Non-pigmented ciliary epithelial cell (primary cell): ENCODE measurements at places on chromosomes 7 and 10.

DNA sequence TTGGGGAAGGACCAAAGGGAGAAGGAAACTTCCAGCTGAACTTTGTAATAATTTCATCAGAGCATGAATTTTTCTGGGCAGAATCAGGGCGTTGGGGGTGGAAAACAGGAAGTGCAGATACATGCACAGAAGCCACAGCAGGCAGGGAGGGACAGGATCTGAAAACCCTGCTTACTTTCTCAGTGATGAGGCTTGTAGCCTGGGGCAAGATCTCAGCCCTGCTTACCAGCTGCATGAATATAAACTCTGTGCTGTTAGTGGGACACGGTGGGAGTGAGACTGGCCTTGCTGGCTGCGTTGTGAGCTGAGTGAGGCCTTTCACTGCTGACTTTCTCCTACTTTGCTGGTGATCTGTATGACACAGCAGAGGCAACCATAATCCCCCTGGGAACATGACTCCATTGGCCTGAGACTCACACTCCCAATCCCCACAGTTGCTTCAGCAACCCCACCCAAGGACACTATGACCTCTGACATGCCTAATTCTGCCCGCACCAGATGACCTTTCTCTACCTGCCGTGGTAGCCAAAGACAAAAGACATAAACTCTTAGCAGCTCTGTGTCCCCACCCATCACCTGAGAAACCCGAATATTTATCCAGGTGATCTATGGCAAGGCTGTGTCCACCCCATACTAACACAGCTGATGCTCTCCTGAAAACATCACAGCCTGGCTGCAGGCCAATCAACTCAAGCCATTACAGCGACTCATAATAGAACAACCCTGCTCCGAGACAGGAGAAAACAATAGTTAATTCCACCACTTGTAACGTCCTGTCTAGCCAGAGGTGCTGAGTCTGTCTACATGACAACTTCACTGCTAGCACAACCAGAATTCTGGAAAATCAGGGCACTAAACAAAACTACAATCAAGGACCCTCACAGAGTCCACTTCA is 190.7 kb upstream of the CHRM2 start:
- DNase-seq: peak; percentile 11

DNA sequence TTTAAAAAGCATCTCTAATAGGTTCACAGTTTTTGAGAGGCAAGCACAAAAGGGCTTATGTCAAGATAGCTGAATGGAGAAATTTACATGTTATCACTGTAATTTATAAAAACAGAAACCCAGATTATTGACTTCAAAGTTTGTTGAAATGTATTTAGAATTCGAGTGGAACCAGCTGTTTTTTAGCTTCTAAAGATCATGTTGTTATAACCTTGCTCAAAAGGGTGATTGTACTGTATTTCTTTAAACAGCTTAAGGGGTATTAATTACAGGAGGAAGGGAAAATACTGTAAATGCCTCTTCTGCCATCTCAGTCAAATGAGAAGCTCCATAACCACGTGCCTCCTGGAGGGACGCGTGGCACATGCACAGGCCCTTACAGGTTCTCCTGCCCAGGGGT is 156.2 kb upstream of the MGMT start:
- DNase-seq: no peak

GRCh38 chr7:74453322-74454011 is at the start of gene GTF2IRD1:
Gene GTF2IRD1, plus strand, starts transcription at chr7:74453906. Its CDS starts 54,175 bp downstream, at chr7:74508081.
- no peak for DNase-seq

DNA sequence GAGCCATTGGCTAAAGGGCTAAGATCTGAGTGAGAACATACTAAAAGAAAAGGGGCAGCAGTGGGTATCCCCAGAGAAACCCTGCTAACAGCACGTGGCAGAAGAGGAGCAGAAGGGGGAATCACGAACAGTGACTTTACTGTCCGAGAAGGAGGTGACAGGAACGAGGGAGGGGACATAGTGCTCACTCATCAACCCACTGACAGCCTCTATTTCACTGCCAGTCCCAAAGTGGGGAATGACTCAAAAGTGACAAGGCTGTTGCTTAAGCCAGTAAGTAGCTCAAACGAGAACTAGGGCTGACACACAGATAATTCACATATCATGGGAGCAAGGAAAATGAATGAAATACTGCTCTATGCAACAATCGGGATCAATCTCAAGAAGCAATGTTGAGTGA is 92.7 kb downstream of the RSU1 start:
- DNase-seq: no peak

- DNase-seq: no peak
These were observed 48.3 kb upstream of the HHEX start for GRCh38 chr10:92641492-92641891.

- DNase-seq: peak; percentile 24
These were observed 5.7 kb upstream of the TAS2R40 start for GRCh38 chr7:143216151-143216550.

- DNase-seq: no peak
These were observed 89.9 kb upstream of the LSM8 start for GRCh38 chr7:118094044-118094443.

DNA sequence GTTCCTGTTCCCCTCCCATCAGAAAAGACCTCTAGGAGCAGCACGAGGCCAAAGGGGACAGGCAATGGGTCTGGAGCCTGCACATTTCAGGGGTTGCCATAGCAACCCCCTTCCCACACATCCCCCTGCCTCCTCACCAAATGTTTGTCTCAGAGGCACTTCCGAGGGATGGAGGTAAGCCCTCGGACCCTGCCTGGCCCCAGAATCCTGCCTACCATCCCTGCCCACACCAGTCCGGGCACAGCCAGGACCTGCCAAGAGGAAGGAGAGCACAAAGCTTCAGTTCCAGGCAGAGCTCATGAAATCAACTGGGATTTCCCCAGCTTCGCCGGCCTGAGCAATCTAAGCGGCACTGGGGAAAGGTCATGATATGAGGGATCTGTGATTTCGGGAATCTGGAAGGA is 175.0 kb upstream of the PLXNA4 start:
- DNase-seq: no peak

DNA sequence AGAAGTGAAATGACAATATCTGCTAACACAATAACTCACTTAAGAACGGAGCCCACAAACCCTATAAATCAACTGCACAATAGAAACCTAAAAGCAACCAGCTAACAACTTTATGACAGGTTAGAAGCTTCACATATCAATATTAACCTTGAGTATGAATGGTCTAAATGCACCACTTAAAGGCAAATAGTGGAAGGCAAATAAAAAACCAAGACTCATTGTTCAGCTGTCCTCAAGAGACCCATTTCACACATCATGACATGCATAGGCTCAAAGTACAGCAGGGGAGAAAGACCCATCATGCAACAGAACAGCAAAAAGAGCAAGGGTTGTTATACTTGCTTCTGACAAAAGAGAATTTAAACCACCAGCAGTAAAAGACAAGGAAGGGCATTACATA is 46.8 kb downstream of the CDC14C start:
- no peak for DNase-seq
